ENCODE measurements at places on chromosomes 5 and 9.

DNA sequence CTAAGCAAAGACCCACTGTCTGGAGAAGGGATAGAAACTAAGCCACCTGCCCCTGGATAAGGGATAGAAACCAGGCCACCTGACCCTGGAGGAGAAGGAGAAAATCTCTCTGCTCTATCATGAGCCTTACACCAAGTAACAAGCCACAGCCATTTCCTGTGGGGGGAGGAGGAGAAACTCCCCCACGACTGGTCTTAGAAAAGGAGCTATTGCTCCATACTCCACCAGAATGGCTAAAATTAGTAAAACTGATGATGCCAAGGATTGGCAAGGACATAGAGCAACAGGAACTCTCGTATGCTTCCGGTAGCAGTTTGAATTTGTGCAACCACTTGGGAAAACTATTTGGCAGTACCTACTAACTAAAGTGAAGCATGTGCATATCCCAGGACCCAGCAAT is 70.8 kb downstream of the ACTL7B start:
- DNase-seq, result peak; percentile 83

- DNase-seq, result no peak
Measured at GRCh38 chr9:134335486-134336220, 9.4 kb downstream of the RXRA start.

- DNase-seq, result no peak
Measured at GRCh38 chr9:5612185-5612530, 16.7 kb upstream of the RIC1 start.

DNA sequence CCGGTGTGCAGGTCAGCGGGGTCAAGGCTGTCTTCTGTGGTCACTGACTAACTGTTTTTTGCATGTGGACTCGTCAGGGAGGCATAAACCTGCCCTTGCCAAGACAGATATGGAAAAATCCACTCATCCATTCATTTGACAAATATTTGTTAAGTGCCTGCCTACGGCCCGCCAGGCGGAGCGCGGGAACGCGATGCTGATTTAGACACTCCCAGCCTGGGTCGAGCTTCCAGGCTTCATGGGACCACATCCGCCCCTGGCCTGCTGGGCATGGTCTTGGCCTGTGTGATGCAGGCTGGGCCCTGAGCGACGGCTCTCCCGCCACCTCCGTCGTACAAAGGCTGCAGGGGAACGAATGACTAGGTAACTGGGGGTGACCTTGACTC is 18.1 kb downstream of the MYMK start:
- peak; percentile 85 for DNase-seq

DNA sequence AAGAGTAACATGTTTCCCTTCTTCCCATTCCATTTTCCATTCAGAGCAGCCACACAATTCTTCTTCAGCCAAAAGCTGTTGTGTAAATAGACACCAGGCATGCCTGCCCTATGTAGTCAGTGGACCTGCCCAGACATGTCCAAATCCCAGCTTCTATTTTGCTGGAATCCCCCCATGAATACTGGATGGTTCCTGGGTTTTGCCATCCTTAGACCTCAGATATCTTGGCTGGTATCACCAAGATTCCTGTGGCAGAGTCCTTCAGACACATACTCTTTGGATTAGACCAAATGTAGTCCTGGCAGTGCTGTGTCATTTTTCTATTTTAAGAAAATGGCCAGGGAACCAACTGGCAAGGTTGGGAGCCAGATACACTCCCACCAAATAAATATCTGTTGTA is 10.3 kb downstream of the FST start:
- peak; percentile 93 for DNase-seq

DNA sequence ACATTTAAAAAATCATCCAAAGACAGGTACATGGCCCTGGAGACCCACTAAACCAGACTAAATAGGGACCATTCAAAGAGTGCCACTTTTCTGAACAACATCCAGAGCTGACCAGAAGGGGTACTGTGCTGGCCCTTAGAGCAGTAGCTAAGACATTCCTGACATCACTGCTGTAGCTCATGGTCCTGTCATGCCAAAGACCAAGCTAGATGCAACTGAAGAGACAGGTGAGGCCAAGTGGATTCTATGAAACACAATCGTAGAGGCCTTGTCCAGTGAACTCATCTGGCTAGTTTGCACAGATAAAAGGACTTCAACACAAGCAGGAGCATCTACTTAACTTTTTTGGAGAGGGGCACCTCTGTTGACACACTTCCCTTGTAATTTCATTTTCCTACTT is 43.3 kb downstream of the G3BP1 start:
- no peak for DNase-seq

- DNase-seq, result no peak
Measured at GRCh38 chr9:74755355-74755754, 132.4 kb downstream of the TRPM6 start.

DNA sequence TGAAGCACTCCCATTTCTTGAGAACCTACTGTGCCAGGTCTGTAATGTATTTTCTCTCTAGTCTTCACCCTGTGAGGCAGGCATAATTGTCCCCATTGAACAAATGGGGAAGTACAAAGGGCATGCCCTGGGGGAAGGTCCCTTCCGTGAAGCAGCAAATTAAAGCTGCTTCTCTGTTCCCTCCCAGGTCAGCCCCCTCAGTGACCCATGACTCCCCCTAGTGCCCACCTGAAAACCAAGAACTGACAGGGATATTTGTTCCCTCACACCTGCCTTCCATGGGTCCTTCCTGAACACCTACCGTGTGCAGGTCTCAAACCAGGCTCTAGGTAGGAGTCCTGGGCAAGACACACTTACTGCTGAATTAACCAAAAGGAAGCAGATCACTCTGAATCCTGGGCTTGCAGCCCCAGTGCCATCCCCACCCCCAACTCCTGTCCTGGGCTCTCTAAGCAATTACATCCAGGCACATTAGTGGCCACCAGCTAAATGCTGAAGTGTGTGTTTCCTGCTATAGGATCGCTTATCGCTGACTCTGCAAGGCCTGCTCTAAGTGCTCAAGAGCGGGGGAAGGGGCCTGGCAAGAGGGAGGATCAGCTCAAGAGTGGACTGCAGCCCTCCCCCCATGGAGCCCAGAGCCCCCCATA is 254.8 kb downstream of the CDK5RAP2 start:
- DNase-seq, result no peak

GRCh38 chr9:129626625-129627284 is 792 bp downstream of the NTMT1 start:
- peak; percentile 98 for DNase-seq

DNA sequence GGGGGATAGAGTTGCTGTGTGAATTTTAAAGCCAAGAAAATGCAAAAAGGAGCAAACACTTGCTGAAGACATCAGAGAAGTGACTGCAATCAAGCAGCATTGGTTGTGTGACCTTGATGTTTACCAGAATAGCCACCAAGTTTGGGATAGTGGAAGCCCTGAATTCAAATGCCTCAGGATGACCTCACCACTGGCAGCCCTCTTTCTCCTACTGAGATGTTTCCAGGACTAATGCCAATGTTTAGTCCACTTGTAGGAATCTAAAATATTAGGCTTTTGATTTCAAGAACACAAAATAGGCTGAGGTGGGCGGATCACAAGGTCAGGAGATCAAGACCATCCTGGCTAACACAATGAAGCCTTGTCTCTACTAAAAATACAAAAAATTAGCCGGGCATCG is 112.2 kb upstream of the NUDT12 start:
- DNase-seq, result peak; percentile 38

DNA sequence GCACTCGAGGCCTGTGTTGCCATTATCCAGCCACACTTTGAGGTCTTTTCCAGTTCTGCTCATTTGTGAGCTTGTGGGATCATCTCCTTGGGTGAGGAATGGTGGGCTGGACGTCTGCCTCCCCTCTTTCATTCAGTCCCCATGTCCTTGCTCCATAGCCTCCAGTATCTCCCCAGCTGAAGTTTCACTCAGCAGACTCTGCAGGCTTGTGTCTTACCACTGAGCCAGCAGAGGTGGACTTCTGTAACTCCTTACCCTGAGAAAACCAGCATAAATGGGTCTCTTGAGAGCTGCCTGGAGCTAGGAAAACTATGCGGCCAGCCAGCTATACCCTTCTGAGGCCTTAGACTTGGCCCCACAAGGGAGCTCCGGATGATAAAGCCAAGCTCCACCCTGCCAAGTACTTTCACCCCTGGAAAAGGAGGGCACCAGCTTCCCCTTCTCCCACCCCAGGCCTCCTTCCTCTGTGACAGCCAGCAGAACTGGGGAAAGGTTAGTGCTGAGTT is 12.2 kb downstream of the IRF1 start:
- DNase-seq, result no peak

DNA sequence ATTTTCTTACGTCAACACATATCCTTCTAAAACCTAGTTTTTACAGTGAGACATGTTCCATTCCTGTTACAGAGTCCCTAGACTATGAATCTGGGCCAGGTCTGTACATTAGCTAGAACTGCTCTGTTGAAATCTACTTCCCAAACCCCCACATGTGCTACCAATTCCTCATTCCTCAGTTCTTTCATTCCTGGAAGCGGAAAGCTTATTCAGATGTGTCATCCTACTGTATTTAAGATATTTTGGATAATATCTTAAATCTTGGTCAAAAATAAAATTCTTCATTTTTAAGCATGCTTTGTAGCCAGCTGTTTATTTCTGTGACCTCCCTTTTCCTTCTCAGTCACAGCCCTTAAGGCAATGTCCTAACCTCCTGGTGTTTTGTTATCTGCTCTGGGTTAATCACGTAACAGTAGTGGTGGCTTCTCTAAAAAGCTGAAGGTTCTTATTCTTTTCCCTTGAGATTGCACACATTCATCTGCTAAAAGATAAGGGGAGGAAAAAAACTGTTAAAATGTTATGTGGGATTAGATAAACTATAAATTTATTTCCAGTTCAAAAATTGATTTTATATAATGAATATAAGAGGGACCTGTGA is 35.6 kb downstream of the GLRX start:
- peak; percentile 90 for DNase-seq

DNA sequence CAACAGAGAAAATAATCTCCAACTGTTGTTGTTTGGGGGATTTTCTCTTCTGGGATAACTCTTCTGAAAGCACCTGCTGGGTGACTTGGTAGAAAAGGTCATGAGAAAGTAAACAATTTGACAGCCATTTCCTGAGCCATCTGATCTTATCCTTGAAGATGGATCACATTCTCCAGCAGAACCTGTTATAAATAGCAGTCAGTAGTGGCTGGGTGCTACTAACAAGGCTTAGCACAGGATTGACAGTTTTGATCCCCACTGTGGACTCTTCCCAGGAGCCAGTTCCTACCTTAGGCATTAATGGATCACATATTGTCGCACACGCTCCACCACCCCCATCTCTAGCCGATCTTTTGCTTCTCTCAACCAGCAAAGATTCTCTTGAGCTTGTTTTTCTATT is 220.2 kb downstream of the PLK2 start:
- DNase-seq, result no peak

DNA sequence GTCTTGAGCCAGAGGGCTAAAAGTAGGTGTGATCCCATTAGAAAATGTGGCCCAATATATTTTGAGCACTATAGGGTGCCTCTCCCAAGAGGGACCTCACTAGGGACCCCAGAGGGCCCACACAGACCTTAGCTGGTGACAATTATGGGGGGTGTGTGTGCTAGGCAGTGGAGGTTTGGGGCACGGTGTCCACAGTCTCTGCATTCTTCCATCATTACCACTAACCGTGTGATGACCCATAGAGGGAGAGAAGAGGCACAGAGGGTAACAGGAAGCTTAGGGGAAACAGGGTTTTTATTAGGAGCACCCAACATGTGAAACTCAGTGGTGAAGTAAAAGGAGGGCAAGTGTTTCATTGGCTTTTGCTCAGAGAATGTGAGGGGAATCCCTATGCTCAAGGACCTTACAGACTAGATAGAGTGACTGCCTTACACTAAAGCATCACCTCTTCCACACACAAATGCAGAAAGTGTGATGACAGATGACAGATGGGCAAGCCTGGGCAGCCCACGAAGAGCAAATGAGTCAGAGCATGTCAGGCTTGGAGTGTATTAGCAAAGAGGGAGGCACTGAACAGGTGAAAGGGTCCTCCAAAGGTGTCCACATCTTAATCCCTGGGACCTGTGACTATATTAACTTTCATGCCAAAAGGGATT is 2.5 kb upstream of the ACTL7A start:
- no peak for DNase-seq
